ENCODE measurements at places on chromosomes 6 and 20.
A peak's percentile ranks its signal among the peaks of the same experiment; 100 is the strongest.

GRCh38 chr20:39249798-39250197, 287.7 kb downstream of the DHX35 start:
- DNase-seq, result no peak

DNA sequence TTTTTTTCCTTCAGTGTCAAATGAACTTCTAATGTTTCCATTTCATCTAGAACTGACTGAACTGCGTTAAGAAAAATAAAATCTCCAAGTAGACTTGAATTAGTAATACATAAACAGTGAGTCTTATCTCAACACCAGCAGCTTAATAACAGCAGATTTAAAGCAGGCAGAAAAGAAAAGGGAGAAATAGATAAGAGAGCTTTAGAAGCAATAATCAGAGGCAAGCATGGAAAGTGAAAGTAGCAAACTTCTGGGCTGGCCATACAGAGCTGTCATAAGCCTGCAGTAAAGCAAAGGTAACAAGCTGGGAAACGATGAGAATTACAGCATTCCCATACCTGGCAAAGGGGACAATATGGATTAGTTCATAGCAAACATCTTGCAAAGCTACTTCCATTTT, 16.9 kb upstream of the ANGPT4 start:
- no peak for DNase-seq

DNA sequence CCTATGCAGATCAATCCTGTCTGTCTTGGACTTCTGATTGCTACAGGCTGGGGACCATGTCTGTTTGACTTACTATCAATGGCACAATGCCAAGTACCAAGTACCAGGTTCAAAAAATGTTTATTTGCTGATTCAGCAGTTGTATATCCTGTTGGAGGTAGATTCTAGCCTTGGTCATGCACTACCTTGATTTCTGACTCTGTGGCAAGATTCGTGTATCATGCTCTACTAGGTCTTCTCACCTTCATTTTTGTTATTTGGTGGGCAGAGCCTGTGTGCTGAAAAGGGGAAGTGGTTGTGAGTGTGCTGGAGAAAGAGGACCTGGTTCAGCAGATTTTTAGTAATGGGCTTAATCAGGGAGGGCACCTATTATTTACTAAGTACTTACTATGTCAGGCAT, 192.4 kb upstream of the MYLIP start:
- DNase-seq, result no peak

- DNase-seq, result no peak
These were observed 365.7 kb upstream of the EPHA7 start for GRCh38 chr6:93784794-93785693.

DNA sequence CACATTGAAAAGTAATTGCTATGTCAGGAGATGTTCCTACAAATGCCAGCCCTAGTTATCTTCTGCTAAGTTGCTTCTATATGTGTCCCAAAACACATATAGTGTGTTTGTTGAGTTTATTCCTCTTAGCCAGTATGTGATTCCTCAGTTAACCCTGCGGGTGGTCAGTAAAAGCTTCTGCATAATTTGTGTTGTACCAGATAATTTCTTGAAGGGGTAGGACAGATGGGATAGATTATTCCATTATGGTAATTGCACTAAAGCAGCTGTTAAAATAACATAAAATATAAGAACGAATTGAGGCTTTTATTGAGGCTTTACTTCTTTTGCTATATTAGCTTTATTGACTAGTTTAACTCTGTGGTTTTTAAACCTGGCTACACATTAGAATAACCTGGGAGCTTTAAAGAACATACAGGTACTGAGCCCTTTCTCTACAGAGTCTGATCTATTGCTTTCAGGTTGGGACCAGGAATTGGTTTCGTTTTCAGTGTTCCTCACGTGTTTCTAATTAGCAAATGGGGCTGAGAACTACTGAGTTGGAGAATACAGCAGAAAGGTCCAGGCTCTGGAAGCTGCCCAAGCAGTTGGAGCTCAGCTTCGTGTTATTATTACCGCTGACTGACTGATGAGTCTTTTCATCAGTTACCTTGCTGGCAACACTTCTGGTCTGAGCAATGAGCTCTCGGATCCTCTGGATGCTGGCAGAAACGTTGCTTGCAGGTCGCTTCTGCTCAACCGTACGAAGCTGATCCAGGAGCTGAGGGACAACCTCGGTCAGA, 56.9 kb downstream of the FAM229B start:
- no peak for DNase-seq

GRCh38 chr6:163281634-163282033, 132.9 kb upstream of the QKI start:
- DNase-seq, result no peak

GRCh38 chr6:167409079-167409478, 84.2 kb downstream of the TTLL2 start:
- no peak for DNase-seq

GRCh38 chr6:46287681-46288080, 116.9 kb upstream of the ENPP5 start:
- DNase-seq, result no peak

DNA sequence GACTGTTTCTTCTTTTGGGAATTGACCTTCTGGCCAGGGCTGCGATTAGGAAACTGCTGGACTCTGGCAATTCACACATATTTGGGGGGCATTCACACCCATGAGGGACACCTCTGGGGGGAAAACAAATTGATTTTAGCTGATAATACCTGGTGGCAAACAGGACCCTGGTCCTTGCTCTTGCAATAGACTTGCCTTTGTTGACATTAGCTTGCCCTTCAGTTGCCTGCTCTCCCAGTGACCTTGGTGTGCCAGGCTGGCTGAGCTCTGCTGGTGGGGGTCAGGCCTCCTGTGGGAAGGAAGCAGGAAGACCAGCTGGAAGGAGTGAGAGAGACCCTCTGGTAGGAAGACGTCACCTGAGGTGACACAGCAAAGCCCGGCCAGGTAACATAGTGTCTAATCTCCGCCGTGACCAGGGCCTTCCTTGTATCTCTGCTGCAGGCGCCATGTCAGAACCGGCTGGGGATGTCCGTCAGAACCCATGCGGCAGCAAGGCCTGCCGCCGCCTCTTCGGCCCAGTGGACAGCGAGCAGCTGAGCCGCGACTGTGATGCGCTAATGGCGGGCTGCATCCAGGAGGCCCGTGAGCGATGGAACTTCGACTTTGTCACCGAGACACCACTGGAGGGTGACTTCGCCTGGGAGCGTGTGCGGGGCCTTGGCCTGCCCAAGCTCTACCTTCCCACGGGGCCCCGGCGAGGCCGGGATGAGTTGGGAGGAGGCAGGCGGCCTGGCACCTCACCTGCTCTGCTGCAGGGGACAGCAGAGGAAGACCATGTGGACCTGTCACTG, 5.3 kb downstream of the CDKN1A start:
- no peak for DNase-seq

- DNase-seq, result no peak
These were observed 131.0 kb downstream of the DOK5 start for GRCh38 chr20:54606380-54606779.

- no peak for DNase-seq
These were observed 239.1 kb upstream of the CEP162 start for GRCh38 chr6:84466511-84466910.

- DNase-seq, result no peak
These were observed 14.9 kb upstream of the BHLHE23 start for GRCh38 chr20:63021356-63022321.

- DNase-seq, result no peak
These were observed 110.1 kb downstream of the MAFB start for GRCh38 chr20:40578961-40579360.

GRCh38 chr6:39377539-39377950, 55.0 kb upstream of the KCNK16 start:
- DNase-seq, result peak; percentile 42

DNA sequence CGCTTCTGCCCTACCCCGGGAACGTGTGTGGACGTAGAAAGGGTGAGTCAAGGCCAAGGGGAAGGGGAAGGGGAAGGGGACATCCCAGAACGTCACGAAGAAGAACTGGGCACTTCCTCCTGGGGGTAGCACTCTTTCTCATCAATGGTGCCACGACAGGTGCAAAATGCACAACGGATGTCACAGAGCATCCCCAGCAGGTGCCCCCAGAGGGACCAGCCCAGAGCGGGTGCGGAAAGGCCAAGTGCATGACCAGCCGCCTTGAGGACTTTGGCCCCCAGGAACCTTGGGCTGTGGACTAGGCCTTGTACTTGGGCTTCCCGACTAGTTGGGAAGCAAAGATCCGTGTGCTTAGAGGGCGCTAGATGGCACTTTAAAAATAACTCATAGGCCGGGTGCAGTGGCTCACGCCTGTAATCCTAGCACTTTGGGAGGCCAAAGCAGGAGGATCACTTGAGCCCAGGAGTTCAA, 12.1 kb upstream of the SRC start:
- DNase-seq, result no peak

DNA sequence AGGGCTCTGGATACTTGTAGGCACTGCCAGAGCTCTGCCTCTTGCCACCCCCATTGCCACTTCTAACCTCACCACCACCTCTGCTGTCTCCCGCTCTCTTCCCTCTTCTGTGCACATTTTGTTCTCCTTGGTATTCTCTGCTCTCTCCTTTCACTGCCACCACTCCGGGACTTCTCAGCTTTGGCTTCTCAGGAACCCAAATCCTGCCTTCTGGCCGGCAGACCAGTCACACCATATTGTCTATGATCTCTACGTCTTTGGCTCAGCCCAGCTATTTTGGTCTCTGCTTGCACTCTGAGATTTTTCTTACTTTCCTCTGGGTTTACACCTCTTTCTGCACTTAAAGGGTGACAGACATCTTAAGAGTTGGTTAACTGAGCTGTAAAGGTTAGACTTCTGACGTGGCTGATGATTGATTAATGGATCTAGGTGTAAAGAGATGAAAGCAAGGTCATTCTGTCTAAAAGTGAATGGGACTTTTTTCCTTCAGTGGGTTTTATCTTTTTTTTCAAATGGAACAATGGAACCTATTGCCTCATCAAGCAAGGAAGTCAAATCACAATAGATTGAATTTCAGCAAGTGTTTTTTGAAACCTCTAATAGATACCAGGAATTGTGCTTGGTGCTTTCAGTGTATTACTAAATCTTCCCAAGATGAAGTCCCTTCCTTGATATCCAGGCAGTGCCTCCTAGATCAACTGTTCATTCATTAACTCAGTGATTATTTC, 13.8 kb downstream of the MMP24 start:
- no peak for DNase-seq

DNA sequence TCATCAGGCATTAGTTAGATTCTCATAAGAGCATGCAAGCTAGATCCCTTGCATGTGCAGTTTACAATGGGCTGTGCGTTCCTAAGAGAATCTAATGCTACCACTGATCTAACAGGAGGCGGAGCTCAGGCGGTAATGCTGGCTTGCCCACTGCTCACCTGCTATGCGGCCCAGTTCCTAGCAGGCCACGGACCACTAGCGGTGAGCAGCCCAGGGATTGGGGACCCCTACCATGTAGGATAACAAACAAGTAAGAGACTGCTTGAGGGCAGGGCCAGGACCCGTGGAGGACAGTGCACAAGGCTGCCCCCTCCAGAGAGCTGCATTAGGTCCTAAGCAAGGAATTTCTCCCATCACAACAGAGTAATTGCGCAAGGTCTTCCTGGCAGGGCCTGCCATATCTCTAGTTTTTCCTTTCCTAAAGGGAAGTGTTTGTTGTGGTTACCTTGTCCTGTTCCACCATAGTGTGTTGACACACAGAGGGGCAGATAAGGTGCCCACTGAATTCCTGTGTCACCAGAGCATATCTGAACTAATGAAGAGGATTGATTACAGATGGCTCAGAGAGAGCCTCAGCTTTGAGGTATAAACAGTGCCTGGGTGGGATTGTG, 58.0 kb downstream of the PACRG start:
- no peak for DNase-seq

- DNase-seq, result no peak
These were observed 99.6 kb downstream of the OGFRL1 start for GRCh38 chr6:71388068-71388744.

- no peak for DNase-seq
These were observed 243.0 kb downstream of the BMP2 start for GRCh38 chr20:7010527-7010926.

- DNase-seq, result no peak
These were observed 1.9 kb downstream of the EBF4 start for GRCh38 chr20:2694519-2694918.

DNA sequence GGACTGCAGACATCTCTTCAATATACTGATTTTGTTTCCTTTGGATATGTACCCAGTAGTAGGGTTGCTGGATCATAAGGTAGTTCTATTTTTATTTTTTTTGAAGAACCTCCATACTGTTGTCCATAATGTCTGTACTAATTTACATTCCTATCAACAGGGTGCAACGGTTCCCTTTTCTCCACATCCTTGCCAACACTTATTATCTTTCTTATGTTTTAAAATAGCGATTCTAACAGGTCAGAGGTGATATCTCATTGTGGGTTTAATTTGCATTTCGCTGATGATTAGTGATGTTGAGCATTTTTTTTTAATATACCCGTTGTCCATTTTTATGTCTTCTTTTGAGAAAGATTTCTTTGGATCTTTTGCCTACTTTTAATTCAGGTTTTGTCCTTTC, 2.0 kb upstream of the TP53RK start:
- no peak for DNase-seq

GRCh38 chr6:158879180-158879579, 60.0 kb upstream of the EZR start:
- no peak for DNase-seq

GRCh38 chr6:137309078-137309762, 90.0 kb upstream of the IFNGR1 start:
- no peak for DNase-seq

- DNase-seq, result no peak
These were observed 37.6 kb upstream of the CHMP4B start for GRCh38 chr20:33773412-33774089.

DNA sequence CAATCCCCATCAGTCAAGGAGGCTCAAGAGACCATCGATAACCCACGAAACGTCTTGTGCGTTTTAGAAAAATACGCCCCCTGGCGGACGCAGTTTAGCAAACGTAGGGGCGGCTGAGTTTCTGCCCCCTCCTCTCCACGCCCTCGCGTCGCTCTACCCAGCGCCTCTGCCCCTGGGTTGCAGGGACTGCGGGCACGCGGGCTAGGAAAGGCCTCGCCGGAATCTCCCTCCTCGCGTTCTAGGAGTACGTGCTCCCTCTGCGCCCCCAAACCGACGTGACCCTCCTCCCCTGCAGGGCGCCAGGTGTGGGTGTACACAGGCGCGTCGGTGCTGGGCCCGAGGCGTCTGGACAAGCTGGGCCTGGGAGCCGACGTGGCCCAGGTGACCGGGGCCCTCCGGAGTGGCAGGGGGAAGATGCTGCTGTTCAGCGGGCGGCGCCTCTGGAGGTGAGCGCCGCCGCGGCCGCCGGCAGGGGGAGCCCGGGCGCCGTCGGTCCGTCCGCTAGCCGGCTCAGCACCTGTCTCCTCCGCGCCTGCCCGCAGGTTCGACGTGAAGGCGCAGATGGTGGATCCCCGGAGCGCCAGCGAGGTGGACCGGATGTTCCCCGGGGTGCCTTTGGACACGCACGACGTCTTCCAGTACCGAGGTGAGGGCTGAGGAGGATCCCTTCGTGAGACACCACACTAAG, 5.3 kb downstream of the MMP9 start:
- DNase-seq, result peak; percentile 80

GRCh38 chr20:37353285-37353849, 7.4 kb downstream of the SRC start:
- no peak for DNase-seq

GRCh38 chr20:50450493-50450826, 59.7 kb upstream of the PTPN1 start:
- DNase-seq, result no peak
